Stimulated activated CD8-positive, alpha-beta memory T cell treated with anti-CD3 and anti-CD28 coated beads, Interleukin-7, amount 100 ng/mL, for 1 hour (primary cell): ENCODE measurements at places on chromosomes 1 and 21.

DNA sequence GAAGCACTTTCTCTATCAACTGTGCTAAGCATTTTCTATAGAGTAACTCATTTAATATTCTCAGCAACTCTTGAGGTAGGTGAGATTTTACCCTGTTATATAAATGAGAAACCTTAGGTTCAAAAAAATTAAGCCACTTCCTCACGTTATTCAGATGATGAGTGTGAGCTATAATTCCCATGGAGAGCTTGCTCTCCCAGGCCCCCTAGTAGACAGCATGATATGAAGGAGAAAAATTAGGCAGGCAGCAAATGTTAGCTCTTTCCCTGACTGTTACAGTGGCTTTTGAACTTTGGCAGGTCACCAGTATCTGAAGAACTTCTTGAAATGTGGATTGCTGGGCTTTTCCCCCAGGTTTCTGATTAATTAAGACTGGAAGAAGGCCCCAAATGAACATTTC is 753.1 kb downstream of the NCAM2 start:
- DNase-seq, result no peak

GRCh38 chr21:37210130-37210529 is 57.0 kb downstream of the VPS26C start:
- no peak for DNase-seq

GRCh38 chr21:34886240-34887104 is 162.6 kb downstream of the RUNX1 start:
- DNase-seq, result no peak

- DNase-seq, result no peak
These were observed 38.6 kb downstream of the UBE2G2 start for GRCh38 chr21:44763050-44763378.

- no peak for DNase-seq
These were observed 12.4 kb downstream of the IER5 start for GRCh38 chr1:181100934-181101333.
